Astrocyte of the hippocampus (primary cell): ENCODE measurements at places on chromosomes 7 and 10.

DNA sequence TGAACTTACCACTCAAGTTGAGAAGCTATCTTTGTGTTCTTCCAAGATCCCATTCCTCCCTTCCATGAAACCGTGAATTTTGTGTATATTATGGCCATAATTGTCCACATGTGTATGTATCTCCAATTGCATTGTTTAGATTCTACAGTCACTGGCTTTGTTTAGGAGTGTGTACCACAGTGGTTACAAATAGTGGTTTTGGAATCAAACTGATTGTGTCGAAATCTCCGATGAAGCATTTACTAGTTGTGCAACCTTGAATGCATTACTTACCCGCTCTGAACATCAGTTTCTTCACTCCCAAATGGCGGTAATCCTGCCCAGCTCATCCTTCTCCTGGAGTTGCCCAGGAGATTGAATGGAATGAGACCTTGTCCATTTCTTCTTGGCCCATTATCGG is 145.0 kb upstream of the ZNF32 start:
- DNase-seq, result no peak

GRCh38 chr10:124703778-124704427 is 40.3 kb downstream of the FAM53B start:
- DNase-seq, result no peak

DNA sequence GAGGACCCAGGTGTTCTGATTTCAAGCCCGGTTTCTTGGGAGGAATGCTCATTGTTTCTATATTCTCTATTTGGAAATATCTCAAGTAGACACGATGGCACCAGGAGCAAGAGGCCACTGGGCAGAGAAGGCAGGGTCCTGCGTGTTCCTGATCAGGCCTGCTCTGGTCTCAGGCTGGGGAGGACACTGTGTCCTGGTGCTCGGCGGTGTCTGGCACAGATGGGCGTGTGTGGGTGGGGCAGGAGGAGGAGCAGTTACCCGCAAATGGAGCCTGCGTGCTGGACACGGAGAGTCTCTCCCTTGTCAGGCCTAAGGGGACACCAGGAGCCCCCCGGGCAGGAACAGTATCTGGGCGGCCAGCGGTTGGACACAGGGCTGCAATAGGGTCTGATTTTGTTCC is 25.9 kb upstream of the GOLGA7B start:
- no peak for DNase-seq

GRCh38 chr10:129678186-129678585 is 211.1 kb downstream of the MGMT start:
- DNase-seq, result no peak

DNA sequence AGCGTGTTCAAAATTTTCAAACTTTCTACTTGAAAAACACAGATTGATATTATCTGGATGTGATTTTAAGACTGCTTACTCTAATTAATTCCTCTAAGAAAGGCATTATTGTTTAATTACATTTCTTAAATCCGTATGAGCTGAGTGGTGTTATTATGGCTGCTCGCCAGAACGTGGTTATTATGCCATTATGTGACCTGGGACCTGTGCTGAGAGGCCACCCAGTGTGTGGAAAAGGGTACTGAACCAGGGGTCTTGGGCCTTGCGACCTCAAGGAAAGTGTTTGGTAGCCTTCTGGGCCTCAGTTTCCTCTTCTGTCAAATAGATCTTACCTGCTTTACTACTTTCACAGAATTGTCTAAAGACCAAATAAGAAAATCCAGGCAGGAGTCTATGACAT is 15.4 kb downstream of the LGI1 start:
- DNase-seq, result no peak

GRCh38 chr10:23974746-23975272 is 234.1 kb upstream of the KIAA1217 start:
- DNase-seq, result no peak

- DNase-seq, result no peak
These were observed 79.6 kb upstream of the LRRC4 start for GRCh38 chr7:128110641-128111364.

GRCh38 chr7:126150278-126150958 is 1102.3 kb downstream of the GRM8 start:
- DNase-seq, result no peak

DNA sequence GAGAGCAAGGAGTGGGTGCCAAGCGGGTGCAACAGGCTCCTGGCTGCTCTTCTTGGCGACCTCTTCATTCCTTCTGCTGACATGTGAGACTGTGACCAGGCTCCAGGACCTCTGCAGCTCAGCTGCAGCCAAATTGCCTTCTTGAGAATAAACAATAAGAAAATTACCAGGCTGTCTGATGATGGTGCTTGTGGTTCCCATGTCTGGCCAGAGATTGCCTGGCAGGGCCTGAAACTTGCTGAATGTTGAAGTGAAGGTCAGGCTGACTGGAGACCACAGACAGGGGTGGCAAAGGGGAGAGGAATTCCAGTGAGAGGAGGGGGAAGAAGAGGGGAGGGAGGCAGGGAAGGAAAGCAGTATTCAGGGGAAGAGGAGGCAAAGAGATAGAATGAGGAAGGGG is 497.4 kb upstream of the PODXL start:
- peak; percentile 66 for DNase-seq

DNA sequence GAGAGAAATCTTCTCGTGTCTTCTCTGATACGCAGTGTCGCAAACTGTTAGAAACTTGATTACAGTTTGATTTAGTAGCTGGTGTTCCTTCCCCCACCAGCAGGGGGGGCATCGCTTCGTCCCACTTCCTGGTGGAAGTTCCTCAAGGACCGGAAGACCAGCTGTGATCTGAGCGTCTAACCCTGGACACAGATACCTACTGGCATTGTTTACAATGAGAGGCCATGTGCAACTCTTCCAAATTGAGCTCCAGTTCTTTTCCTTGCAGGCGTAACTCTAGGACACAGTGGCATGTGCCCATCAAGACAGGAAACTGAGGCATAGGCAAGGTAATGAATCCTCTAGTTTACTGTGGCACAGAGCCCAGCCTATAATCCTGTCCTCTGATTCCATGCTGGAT is 219.0 kb downstream of the CCDC3 start:
- peak; percentile 25 for DNase-seq

- DNase-seq, result no peak
These were observed 187.0 kb downstream of the PCDH15 start for GRCh38 chr10:54614072-54614471.

DNA sequence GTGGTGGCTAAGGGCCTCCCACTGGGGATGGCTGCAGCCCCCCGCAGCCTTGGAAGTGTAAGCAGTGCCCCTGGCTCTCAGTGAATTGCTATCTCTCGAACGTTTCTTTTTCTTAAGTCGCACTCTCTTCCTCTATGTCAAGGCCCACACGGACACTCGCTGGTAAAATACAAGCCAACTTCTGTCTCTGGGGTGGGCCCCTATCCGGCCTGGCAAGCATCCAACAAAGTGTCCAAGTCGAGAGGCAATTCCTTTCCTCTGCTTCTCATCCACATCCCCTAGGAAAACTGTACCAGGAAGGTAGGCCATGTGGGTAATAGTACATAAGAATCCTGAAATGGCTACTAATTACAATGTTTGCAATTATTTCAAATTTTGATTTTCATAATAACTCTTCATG is 194.9 kb upstream of the MGMT start:
- DNase-seq, result no peak

- DNase-seq, result no peak
These were observed 86.5 kb downstream of the GSAP start for GRCh38 chr7:77329466-77330168.

GRCh38 chr7:22861576-22861975 is 38.9 kb upstream of the TOMM7 start:
- DNase-seq, result no peak

GRCh38 chr7:47943676-47944474 is 4.4 kb downstream of the PKD1L1 start:
- no peak for DNase-seq

DNA sequence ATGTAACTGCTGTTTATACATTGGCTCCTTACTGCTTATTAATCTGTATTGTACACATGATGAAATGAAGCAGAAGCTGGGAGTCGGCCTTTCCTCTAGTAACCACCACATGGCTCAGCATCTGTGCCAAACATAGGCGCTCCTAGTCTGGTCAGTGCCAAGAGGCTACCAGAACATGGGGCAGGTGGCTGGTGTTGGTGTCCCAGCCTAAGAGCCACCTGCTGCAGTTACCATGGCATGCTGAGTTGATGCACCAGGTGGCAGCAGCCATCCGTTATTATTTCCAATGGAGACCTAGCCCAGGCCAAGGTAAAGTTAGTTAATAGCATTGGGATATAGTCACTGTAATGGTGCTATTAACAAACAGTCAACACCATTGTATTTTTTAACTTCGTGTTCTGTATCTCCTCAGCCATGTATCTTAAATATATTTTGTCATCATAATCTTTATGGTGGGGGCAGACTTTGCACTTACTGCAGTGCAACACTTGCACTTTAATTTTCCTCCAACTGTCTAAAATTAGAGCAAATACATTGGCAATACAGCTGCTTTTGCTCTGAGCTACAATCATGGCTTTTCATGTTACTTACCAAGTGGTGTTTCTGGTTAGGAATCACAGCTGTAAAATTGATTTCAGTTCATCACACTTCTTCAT is 33.1 kb downstream of the HBP1 start:
- peak; percentile 46 for DNase-seq

- no peak for DNase-seq
These were observed 64.1 kb downstream of the PTPRZ1 start for GRCh38 chr7:121936951-121937623.

DNA sequence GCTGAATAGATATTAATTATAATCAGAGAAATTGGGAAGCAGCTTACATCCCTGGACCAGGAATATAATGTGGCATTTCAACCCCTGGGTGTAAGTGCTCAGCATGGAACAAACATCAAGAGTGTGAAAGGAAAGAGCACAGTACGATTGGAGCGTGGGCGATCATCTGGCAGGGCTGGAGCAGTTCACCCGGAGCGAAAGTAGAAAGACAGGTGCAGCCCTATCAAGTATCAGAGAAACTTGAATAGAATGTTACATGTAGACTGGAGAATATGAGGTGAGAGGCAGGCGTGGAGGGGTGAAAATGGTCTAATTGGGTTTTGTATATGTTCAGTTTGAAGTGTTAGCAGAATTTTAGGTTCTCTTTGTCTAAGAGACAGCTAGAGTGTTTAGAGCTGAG is 303.0 kb downstream of the MDFIC start:
- DNase-seq, result no peak

GRCh38 chr7:73595358-73595757 is 17.0 kb upstream of the TBL2 start:
- no peak for DNase-seq

- DNase-seq, result peak; percentile 74
These were observed 47.3 kb upstream of the OIT3 start for GRCh38 chr10:72846238-72846637.

- no peak for DNase-seq
These were observed 5.0 kb upstream of the AHR start for GRCh38 chr7:17293481-17293880.

DNA sequence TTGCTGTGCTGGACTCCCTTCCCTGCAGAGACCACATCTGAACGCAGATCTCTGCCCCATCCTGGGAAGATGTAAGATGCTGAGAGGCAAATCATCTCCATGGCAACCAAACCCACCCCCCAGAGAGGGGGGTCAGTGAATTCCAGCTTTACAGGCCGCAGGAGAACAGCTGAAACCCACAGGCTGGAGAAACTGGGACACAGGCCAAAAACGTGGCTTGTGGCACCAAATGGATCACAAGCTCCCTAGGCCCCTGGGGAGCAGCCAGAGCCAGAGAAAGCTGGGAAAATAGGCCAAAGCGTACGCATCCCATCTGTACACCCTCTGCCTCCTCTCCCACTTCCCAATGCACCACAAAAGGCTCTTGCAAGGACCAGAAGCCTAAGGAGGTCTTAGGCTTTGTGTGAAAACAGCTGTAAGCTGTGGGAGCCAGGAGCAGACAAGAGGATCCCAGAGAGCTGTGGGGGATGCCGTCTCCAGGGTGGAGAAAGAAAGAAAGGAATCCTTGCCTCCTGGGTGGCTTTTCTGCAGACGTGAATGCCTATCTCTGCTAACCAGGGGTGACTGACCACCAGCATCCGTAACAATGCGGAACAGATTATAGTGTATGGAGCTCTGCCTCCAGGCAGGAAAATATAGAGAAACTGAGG is 59.5 kb downstream of the TMEM130 start:
- peak; percentile 97 for DNase-seq

DNA sequence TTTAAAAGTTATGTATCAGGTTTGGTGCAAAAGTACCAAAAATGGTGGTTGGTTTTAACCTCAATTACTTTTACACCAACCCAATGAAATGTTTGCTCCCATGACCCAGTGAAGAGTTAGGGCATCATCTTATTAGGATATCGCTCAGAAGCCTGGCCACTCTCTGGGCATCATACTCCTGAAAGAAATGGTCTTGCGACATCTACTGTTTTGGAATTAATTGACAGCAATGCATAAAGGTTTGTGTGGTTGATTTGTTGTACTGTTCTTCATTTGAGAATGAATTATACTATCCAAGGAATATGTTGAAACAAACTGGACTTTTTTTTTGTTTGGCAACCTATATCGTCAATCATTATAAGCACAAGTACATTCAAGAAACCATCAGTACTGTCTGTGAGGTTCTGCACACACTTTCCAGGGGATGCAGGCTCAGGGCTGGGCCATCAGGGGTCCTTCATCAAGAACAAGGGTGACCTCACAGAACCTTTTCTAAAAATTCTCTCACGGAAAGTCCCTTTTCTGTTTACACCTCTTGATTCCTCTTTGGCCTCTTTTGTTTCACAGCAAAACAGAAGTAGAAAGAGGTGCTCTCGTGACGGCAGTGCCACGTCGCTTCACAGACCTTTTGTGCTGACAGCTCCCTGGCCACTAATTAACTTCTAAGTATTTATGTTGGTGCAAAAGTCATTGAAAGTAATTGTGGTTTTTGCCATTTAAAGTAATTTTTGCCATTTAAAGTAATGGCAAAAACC is 117.2 kb upstream of the KLF6 start:
- DNase-seq, result peak; percentile 81

- DNase-seq, result no peak
These were observed 9.5 kb downstream of the SEPHS1 start for GRCh38 chr10:13338390-13339110.

- DNase-seq, result no peak
These were observed 68.4 kb downstream of the PHYHIPL start for GRCh38 chr10:59244871-59245270.
